LHCN-M2 (cell line): ENCODE measurements at places on chromosomes 1 and 21.

DNA sequence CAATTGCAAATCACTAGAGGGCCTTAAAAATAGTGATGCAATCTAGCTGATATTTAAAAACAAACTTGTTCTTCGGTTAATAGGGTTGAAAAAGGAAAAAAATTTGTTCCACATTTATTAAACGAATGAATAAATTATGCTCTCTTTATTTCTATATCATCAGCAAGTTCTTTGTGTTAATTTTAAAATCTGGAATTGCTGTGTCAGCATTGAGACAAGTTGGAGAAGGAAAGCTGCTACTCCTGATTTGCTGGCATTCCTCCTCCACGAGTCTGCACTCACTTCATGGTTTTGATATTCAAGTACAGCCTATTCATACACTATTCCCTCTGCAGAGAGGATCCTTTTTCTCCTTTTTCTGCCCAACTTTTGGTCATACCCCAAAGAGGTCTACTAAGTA is 117.6 kb downstream of the MRPL39 start:
- no peak for DNase-seq

DNA sequence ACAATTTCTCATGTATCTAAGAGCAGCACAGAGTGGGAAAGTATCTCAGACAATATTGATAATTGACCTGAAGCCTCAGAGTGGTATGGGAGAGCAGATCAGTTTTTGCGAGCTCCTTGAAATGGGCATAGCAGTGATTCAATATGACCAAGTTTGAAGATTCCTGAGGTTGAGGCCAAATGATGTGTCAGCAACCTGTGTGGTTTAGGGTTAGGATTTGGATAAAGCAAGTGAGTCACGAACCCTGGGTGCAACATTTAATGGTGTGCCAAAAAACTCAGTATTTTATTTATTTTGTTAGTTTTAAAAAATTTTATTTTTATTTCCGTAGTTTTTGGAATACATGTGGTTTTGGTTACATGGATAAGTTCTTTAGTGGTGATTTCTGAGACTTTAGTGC is 92.5 kb upstream of the C21orf91 start:
- peak; percentile 78 for DNase-seq

GRCh38 chr1:242523719-242524570 is 552 bp downstream of the PLD5 start:
- peak; percentile 26 for DNase-seq

GRCh38 chr1:48864913-48865312 is 88.2 kb upstream of the BEND5 start:
- no peak for DNase-seq

DNA sequence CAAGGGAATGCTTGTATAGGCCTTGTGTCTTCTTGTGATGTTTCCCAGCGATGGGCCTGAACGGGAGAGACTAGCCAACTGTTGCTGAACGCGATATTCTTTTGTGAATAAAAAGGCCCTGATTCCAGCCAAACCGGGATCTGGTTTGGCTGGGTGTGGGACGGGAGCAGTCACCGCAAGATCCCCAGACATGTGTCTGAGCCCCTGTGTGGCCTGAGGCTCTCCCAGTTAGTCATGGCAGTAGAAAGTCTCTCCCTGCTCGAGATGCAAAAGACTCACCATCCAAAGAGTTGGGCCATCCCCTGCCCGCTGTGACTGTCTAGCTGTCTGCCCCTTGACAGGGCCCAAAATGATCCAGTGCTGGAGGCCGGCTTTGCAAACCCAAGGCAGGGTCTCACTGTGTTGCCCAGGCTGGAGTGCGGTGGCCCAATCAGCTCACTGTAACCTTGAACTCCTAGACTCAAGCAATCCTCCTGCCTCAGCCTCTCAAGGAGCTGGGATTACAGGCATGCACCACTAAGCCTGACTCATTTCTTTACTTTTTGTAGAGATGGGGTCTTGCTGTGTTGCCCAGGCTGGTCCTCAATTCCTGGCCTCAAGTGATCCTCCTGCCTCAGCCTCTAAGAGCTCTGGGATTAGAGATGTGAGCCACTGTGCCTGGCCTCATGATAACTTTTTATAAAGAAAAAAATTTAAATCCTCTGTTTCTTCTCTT is 56.4 kb downstream of the KIF26B start:
- DNase-seq, result no peak

DNA sequence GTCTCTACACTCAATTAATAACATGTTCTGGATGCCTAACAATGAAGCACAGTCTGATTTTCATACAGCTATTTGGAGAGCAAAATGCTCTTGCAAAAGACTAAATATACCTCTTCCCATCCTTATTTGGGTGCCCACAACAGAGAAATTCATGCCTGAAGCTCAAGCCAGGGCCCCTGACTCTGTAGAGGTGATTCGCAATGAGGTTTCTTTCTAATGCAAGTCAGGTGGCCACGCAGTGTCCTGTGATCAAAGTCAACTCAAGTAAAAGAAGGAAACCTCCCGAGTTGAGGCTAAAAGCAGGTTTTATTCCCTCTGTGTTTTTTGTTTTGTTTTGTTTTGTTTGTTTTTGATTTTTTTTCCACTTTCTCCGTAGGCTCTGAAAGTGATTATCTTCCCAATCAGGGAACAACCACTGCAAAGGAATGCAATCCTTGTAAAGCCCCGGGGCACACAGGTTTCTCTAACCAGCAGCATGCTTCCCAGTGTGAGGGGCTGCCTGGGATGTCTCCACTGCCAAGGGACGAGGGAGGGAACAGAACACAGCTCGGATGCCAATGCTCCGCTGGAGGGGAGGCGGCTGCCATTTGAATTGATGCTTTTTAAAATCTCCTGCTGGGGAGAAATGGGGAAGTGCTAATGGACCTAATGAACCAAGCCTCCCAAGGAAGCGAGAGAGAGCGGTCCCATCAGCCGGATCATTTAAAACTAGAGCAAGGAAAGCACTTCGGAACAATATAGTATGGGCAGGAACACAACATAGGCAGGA is 73.8 kb upstream of the SSX2IP start:
- no peak for DNase-seq

- no peak for DNase-seq
Measured at GRCh38 chr1:14611792-14612191, 13.3 kb downstream of the KAZN start.

DNA sequence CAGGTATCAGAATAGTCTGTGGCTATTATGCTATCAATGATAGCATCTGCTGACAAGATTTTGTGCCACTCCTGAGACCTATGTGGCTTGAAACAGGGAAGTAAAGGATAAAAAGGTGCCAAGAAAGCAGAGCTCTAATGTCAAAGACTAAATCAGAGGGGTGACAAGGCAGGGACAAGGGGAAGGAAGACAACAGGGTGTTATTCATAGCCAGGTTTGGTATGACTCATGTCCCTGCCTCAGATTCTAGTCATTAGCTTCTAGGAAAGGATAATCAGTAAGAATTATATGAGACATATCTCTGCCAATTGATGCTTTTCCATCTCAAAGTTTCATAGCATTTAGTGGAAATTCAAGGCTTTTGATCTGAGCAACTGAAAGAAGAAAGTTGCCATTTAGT is 31.8 kb upstream of the PLD5 start:
- DNase-seq, result no peak

DNA sequence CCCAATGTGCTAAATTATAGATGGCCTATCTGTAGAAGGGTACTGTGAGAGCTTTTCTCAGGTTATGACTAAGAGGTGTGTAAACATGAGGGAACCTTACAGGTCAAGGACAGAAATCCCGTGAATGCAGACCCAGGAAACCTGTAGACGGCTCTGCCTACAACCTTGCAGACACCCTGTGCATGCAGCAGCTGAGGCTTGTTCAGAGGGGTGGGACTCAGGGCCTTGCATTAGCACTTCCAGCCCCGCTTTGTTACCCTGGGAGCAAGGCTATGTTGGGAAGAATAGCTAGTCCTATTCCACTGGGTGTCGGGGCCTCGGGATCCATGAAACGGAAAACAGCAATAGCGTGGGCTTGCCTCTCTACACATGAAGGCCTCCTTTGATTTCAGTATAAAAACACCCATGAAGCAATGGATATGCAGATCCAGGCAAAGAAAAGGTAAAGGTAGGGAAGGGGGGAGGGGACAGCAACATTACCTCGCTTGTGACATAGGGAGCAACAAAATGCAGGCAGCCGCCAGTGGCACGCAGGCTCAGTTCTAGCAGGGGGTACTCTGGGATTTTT is 9.5 kb upstream of the NDUFS5 start:
- no peak for DNase-seq

GRCh38 chr1:21325231-21325718 is 35.0 kb upstream of the ECE1 start:
- DNase-seq, result no peak

- no peak for DNase-seq
Measured at GRCh38 chr1:169891539-169891885, 2.2 kb downstream of the SCYL3 start.

DNA sequence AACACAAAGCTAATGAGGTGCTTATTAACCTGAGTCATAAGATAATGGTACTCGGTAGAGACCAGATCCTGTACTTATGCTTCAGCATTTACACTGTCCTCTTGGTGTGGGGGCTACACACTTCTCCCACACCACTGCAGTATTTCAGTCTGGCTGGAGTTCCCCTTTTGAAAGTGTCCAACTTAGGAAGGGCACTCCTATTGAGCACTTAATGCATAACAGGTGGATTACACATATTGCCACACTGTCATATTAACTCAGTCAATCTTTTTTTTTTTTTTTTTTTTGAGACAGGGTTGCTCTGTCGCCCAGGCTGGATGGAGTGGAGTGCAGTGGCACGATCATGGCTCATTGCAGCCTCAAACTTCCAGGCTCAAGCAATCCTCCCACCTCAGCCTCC is 1.5 kb downstream of the GPATCH4 start:
- no peak for DNase-seq

- no peak for DNase-seq
Measured at GRCh38 chr1:87017998-87018672, 103.7 kb downstream of the HS2ST1 start.

DNA sequence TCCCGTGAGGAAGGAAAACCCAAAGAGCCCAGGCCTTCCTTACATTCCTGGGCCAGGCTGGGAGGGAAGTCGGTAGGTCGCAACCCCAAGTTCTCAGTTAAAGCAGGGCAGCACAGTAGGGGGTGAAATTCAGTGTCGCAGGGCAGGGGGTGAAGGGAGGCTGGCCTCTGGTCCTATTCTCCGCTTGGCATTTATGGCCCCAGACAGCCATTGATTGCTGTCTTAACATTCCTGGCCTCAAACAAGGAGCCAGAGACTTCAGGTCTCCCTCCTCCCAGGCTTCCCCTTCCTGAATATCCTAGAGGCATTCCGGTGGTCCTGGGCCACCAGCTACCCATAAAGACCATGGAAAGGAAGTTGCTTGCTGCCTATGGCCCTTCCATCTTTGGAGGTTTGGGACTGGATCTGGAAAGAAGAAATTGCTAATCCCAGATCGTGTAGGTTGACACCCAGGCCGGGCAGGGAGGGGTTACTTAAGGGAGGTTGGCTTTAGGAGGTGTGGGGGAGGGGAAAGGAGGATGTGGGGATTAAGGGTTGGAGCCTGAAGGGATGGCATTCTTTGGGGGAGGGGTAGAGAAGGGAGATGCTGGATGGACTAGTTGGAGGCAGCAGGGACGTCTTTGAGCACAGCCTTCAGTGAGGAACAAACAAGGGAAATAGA is 1.7 kb downstream of the LIN28A start:
- no peak for DNase-seq

DNA sequence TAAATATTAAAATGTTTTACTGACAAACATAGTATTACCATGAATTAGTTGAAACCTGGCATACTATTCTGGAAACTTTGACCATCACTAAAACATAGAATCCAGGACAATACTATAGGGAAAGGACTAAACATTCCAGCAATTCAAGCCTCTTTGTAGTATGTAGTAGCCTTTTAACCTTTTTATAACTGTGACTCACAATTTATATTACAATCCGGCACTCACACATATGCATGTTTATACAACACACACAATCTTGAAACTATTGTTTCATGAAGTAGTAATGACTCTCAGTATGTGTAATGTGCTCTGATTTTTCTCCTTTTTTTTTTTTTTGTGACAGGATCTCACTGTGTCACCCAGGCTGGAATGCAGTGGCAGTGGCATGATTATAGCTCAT is 64.3 kb downstream of the ANKRD13C start:
- peak; percentile 6 for DNase-seq

DNA sequence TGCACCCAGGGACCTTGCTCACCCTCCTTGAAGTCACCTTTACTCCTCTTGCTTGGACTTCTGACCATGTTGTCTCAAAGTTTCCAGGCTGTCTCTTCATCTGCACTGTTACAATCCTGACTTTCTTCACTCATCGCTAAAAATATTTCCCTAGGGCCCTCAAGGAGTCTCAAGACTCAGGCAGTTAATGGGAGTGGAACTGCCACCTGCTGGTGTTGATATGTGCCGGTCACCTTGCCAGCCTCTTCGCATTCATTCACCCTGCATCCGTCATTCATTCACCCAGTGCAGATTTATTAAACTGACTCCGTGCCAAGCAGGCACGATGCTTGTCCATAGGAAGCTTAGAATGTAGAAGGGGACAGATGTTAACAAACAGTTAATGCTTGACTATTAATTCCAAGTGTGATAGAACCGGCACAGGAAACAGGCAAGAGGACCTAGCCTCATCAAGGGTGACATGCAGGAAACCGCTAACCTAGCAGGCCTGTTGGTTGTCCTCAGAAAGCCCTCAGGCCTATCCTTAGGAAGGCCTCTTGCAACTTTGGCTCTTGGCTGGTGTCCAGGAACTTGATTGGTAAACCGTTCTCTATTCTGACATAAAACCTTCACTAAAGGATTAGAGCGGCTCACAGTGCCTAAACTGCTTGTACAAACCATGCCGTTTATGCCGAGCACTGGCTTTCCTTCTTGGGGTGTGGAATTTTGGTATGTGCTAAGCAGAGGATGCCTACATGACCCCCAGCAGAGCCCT is 342.2 kb downstream of the CAMTA1 start:
- DNase-seq, result no peak

- peak; percentile 3 for DNase-seq
Measured at GRCh38 chr1:118223426-118223825, 38.4 kb upstream of the SPAG17 start.

- DNase-seq, result peak; percentile 96
Measured at GRCh38 chr1:173205146-173206051, 1.7 kb downstream of the TNFSF4 start.

GRCh38 chr1:92404661-92405060 is 82.1 kb downstream of the GFI1 start:
- DNase-seq, result peak; percentile 8

GRCh38 chr21:43867948-43868347 is 2.9 kb downstream of the AGPAT3 start:
- no peak for DNase-seq

DNA sequence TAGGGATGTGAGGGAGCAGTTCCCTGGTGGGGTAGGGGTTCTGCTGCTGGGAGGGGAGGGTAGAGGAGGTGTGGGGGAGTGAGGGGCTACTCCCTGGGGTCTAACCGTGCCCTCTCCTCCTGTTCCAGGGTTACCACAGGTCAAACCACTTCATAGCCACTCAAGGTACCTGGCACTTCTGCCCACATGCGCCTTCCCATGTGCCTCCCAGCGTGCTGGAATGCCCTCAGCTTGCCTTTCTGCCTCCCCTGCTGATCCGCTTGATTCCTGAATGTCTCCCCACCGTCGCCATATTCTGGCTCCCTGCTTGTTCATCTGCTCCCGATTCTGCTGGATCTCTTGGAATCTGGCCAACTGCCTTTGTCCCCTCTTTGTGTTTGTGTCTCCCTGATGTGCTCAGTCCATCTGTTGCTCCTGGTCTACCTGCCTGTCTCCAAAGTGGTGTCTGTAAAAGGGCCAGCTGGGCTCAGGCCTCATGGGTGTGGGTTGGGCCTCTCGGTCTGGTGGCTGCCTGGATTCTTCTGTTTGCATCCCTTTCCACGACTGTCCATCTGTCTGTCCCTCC is 74.4 kb downstream of the PTPRU start:
- DNase-seq, result no peak

- DNase-seq, result no peak
Measured at GRCh38 chr1:157831968-157832626, 9.5 kb downstream of the CD5L start.

GRCh38 chr1:53087332-53088285 is 25.6 kb downstream of the PODN start:
- DNase-seq, result peak; percentile 34
